ENCODE measurements at places on chromosomes 4 and X.

DNA sequence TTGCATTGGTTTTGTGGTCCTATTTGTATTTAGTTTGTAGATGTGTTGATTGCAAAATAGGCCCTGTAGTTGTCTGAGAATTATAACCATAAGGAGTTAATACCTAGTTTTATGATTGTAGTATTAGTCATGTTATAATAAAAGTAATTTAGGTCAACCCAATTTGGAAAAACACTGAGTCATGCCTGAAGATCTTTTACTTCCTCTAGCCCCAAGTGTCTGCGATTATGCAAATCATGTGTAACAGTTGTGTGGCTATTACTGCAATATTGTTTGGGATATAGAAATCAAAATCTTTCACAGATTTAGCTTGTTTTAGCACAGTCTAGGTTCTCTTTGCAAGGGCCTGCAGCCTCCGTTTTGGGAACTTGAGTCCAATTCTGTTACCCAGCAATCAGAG, 12.6 kb downstream of the SRD5A3 start:
- peak; percentile 84 for DNase-seq

GRCh38 chr4:163395055-163395454, 51.4 kb downstream of the NPY5R start:
- DNase-seq: no peak

- DNase-seq: no peak
Observed at GRCh38 chr4:65046192-65047133, 623.8 kb downstream of the EPHA5 start.

GRCh38 chr4:41106081-41106480, 108.3 kb downstream of the APBB2 start:
- no peak for DNase-seq

DNA sequence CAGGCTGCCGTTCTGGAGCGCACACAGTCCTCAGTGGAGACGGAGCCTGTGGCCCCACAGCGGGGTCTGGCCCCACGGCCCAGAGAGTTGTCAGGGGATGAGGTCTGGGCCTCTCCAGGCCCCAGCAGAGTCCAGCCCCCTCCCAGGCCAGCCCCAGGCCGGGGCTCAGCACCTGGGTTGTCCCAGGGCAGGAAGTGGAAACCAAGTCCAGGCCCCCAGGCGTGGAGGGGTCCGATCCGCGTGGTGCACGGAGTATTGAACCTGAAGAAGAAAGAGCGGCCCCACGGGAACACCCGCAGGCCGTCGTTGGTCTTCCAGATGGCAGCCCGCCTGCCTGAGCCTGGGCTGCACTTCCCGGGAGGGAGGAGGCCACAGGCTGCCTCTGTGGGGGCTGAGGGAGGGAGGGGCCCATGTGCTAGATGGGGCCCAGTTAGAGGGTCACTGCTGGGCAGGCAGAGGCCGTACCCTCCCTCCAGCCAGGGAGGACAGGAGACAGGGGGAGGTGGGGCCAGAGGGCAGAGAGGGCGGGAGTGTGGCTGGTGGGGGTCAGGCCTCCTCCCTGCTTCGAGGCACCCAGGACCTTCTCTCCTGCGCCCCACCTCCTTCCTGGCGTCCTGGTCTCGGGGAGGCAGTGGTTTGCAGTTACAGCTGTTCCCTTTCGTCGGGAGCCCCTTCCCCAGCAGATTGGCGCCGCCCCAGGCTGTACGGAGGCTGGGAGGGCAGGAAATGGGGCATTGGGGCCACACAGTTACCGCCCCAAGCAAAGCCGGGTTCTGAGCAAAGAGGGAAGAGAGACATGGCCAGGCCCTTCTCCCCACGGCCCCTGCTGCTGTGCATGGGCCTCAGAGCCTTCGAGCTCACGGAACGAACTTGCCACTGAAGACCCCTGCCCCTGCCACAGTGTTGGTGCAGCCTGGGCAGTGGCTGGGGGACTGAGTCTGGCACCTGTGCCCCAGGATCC, 8.1 kb downstream of the HGFAC start:
- DNase-seq: no peak

GRCh38 chrX:108331126-108331909, 106.9 kb downstream of the COL4A6 start:
- DNase-seq: no peak

DNA sequence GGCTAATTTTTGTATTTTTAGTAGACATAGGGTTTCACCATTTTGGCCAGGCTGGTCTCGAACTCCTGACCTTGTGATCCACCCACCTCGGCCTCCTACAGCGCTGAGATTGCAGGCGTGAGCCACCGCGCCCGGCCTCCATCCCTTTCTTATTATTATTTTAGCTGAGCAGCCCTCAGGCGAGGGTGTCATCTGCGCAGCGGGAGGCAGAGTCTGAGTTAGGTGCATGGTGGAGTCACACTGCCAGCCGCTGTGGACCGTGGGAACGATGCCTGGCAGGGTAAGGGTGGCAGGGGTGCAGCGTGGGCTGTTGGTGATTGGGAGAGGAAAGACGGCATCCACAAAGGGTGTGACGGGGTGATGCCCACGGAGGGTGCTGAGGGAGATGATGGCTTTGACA, 491.8 kb upstream of the FAT1 start:
- no peak for DNase-seq

- DNase-seq: no peak
Observed at GRCh38 chrX:123336666-123337065, 152.6 kb downstream of the GRIA3 start.

DNA sequence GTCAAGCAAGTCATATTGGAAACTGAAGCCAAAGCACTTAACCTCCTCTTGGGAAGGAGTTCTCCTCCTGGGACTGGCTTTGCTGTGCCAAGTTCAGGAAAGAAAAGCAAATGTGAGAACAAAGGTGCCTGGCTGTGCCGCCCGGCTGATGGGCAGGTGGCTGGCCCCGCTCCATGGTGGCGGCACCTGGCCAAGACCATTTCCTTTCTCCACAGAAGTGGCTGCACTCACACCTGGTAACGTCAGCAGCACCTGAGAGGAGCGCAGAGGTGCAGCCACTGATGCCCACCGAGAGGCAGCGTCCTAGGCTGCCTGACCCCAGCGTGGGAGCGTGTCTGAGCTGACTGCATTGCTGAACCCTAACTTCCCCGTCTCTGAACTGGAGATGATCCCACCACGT, 54.3 kb downstream of the DCTD start:
- no peak for DNase-seq

- DNase-seq: no peak
Observed at GRCh38 chr4:17556498-17556897, 20.5 kb upstream of the LAP3 start.

DNA sequence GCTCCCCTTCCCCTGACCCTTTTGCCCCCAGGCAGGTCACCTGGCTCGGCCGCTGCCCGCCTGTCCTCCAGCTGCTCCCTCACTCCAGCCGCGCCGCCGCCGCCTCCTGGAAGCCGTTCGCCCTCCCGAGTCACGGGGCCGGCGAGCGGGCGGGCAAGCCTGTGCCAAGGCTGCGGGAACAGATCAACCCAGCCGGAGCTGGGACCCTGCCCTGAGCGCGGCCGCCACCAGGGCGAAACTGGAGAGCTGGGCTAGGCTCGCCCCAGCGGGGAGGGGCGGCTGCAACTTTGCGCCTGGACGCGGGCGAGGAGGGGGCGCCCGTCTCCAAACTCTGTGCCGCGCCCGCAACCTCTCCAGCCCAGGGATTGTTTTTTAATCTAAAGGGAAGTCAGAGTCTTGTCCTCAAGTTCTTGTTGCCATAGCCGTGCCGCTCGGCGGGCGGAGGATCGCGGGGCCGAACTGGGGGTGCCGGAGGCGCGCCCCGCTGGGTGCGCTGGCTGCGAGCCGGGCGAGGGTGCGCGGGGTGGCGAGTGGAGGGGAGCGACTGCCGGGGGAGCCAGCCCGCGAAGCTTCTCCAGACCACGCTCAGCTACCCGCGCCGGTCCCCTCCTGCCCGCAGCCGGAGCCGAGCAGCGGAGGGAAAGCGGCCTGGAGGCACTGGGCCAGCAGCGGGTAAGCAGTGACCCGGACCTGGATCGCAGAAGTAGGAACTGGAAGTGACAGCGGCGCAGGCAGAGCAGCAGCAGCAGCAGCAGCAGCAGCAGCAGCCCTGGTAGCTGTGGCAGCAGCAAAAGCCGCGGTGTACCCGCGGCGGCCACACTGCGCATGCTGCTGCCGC, 13.4 kb downstream of the ARHGEF6 start:
- DNase-seq: no peak

GRCh38 chr4:15286041-15286440, 141.8 kb upstream of the C1QTNF7 start:
- DNase-seq: no peak

DNA sequence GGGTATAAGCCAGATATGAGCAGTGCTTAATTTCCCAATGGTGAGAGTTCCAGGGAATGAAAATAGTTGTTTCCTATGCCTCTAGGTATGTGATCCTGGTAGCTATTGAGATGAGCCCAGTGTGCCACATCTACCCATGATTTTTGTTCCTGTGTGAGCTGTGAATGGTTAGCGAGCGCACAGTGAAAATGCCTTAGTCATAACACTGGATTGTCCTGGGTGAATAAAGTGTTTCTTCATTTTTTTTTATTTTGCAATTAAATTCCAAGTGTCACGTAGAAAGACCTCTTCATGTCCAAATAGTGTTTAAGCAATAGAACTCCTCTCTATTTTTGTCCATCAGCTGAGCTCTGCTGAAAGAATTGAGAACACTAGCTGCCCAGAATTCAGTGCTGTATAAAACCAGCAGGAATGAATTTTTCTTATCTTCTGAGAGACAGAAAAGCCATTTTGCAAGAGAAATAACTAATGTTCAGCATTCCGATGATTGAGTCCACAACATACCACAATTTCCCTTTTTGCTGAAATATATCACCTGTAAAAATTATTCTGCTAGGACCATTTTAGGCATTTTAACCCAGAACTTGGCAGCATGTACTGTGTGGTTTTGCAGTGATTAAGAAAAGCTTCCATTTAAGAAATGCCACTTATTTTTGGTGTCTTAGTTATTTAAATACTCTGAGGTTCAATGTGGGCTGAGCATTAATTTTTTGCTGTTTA, 5.6 kb downstream of the MAOA start:
- no peak for DNase-seq

DNA sequence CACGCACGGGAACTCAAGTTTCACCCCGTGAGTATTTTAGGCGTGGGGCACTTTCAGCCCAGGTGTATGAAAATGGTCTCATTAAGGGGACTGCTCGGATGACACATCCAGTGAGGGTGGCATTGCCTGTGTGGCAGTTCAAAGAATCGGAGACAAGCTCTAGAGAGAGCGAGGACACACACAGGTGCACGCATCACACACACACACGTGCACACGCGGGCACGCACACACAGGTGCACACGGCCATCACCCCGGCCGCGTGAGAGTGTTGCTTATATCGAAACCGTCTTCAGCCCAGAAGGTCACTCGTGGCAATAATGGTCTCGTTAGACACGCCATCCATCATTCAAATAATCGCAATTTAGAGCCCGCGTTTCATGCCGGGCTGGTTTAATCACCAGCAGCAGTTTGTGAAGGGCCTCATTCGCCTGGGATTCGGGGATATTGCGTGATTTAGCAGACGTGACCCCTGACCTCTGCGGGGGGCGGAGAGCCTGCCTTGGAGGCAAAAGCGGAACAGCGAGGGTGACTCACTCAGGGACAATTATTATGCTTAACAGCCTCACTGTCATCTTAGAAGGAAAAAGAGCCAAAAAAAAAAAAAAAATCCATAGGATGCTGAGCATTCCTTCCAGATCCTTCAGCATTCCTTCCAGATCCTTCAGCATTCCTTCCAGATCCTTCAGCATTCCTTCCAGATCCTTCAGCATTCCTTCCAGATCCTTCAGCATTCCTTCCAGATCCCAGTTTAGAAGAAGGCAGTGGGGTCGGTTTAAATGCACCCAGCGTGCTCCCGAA, 89.4 kb upstream of the PPP2R3B start:
- DNase-seq: peak; percentile 13

DNA sequence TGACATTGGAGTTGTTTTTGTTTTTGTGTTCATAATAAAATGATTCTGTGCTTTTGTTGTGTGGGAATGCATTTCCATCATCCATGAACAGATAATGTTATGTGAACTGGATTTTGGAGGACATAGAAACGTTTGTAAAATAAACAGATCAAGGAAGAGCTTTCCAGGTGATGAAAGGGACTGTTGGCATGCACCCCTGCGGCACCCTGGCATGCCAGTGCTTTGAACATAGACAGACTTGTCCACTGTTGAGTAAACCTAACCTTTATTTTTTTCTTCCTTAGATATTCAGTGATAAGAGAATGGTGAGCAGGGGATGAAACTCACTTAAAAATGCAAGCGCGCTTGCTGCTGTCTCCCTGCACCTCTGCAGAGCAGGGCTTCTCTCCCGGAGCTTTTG, 59.8 kb downstream of the TRAPPC11 start:
- no peak for DNase-seq
